ENCODE measurements at places on chromosomes 3 and 15.

GRCh38 chr15:28080386-28080785 is 18.7 kb downstream of the OCA2 start:
- no peak for DNase-seq

GRCh38 chr3:100518983-100519382 is 26.6 kb downstream of the TMEM45A start:
- DNase-seq: no peak

- DNase-seq: no peak
These were observed 84.5 kb downstream of the LRRK1 start for GRCh38 chr15:101003706-101004105.

- DNase-seq: no peak
These were observed 29.2 kb downstream of the MEIS2 start for GRCh38 chr15:37071134-37071533.

- no peak for DNase-seq
These were observed 147.5 kb downstream of the NFKBIZ start for GRCh38 chr3:101996832-101997231.

Data from activated gamma-delta T cell treated with Interleukin-2 at 50 U/mL for 16 hours (primary cell).